CD14-positive monocyte (primary cell): ENCODE measurements at places on chromosomes 11 and 22.
A peak's percentile ranks its signal among the peaks of the same experiment; 100 is the strongest.

DNA sequence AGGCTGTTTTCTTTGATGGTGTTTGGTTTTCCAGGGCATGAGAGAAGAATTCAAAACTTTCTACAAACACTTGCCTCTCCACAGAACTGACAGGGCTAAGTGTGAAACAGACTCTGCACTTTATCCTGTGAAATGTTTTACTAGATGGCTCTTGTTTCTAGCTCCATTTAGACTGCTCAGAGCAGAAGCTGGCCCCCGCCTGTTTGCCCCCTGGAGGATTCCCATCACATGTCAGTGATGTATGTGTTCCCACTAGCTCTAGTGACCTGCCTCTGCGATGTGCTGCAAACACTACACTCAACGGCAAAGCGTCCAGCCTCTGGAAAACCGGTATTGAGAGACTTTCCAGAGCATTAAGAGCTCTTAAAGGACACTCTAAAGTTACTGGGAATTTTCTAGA is 41.4 kb upstream of the PCF11 start:
- no peak for DNase-seq

GRCh38 chr11:62931499-62932278 is 10.5 kb upstream of the CHRM1 start:
- no peak for DNase-seq

DNA sequence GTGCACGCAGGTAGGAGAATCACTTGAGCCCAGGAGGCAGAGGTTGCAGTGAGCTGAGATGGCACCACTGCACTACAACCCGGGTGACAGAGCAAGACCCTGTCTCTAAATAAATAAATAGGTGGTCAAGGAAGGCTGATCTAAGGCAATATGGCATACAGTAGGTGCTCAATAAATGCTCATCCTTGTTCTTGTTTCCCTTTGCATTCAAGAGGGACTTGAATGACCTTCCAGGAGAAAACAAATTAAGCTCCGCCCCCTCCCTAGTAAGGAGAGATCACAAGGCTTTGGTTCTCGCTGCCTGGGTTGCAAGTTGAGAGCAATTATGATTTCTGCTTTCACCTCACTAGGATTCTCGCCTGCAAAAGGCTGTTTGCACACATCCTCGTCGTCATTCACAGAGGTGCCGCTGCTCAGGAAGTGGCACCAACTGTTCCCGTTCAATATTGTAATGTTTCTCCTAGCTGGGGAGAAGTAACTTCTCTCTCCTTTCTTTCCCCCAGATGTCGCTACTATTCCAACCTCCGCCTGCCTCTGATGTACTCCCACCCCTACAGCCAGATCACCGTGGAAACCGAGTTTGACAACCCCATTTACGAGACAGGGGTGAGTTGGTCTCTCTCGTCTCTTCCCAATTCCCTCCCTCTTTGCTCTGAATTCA is 51.8 kb upstream of the ASPHD2 start:
- DNase-seq: no peak

DNA sequence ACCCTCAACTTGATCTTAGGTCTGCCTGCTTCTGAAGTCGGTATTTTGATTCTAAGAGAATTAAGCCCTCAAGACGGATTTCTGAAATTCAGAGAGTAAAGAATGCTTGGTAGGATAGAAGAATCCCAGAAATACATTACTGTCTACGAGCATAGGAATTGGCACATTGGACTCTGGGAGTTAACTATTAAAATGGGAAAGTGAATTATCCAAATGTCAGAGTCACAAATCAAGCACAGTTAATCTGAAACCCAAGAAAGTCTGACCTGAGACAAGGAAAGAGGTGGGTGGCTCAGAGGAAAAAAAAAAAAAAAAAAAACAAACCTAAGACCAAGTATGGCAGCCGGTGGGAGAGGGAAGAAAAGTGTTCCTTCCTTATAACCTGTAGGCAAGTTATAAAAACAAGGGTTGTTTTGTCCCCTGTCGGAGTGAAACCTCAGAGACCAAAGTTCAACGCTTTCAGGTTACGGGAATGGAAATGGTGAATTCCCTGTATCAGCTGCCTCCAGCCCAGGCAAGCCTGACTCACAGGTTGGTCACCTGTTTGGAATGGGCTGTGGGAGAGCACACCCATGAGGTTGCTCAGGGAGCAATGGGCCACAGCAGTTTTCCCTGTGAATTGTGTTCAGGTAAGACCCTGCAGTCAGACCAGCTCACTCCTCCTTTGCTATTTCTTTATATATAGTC is 139.0 kb downstream of the ETS1 start:
- no peak for DNase-seq

GRCh38 chr11:43516316-43516850 is 157.7 kb downstream of the TTC17 start:
- no peak for DNase-seq

DNA sequence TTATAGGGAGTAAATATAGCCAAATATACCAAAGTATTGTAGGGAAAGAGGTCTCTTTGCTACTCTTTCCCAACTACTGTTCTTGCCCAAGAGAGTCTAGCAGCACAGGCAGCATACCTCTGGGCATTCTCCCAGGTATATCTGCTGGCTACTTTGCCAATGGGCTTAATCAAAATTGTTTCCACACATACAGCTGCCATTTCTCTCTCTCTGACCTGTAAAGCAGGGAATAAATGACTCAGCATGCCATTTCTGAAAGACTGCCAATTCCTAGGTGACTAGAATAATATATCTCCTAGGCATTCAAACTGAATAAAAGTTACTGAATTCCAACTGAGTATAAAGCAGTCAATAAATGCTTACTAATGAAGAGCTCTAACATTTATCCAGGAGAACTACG is 44.6 kb downstream of the RDX start:
- no peak for DNase-seq

GRCh38 chr22:40499209-40499623 is 128.8 kb downstream of the SGSM3 start:
- peak; percentile 91 for DNase-seq

- DNase-seq: peak; percentile 74
Observed at GRCh38 chr11:68447015-68447801, 13.3 kb upstream of the PPP6R3 start.
